ENCODE measurements at places on chromosomes 16 and 17. TPM values are rescaled to one million over a fixed set of nuclear protein-coding genes. Genes with fewer than 3 reads are reported as not detected.

COG8 gene
- 27.7 TPM for total RNA-seq

HASPIN gene
- total RNA-seq: 6.1 TPM

CA10 gene
- not detected for total RNA-seq

SARM1 gene
- 0.14 TPM for total RNA-seq

PRSS22 gene
- 23.4 TPM for total RNA-seq

HOXB5 gene
- total RNA-seq: 0.14 TPM

G6PC3 gene
- total RNA-seq: 35.4 TPM

RNF135 gene
- total RNA-seq: 15.7 TPM

PTX4 gene
- not detected for total RNA-seq

HBA2 gene
- total RNA-seq: not detected

KCNAB3 gene
- total RNA-seq: 0.33 TPM

SLC5A10 gene
- total RNA-seq: 0.05 TPM

ZP2 gene
- total RNA-seq: not detected

MYH3 gene
- total RNA-seq: 0.35 TPM

TP53TG3 gene
- total RNA-seq: not detected

CACNG3 gene
- total RNA-seq: not detected

GPRC5B gene
- 0.28 TPM for total RNA-seq

HOXB9 gene
- total RNA-seq: not detected

CCL16 gene
- not detected for total RNA-seq

COL1A1 gene
- total RNA-seq: 109 TPM

SPOP gene
- total RNA-seq: 21.9 TPM

SLC16A6 gene
- total RNA-seq: 2.5 TPM

MILR1 gene
- total RNA-seq: 0.28 TPM

SDR42E2 gene
- not detected for total RNA-seq

ITGAX gene
- total RNA-seq: not detected

TMC8 gene
- 0.85 TPM for total RNA-seq

SPATA22 gene
- not detected for total RNA-seq

PRSS8 gene
- total RNA-seq: 81.1 TPM

TPSG1 gene
- not detected for total RNA-seq

TMEM235 gene
- total RNA-seq: not detected

NAGPA gene
- 19.6 TPM for total RNA-seq

CHST4 gene
- not detected for total RNA-seq

CPHXL2 gene
- not detected for total RNA-seq

CEP295NL gene
- not detected for total RNA-seq

MT1M gene
- total RNA-seq: not detected

OR3A3 gene
- total RNA-seq: not detected

PRRT2 gene
- not detected for total RNA-seq

WFIKKN1 gene
- total RNA-seq: 0.14 TPM

Data from airway epithelial cell (primary cell).